ENCODE measurements at places on chromosomes 3 and 15. TPM values are rescaled to one million over a fixed set of nuclear protein-coding genes. Genes with fewer than 3 reads are reported as not detected.
A peak's percentile ranks its signal among the peaks of the same experiment; 100 is the strongest.

- no peak for DNase-seq
Measured at GRCh38 chr3:156311431-156311830, 191.1 kb downstream of the KCNAB1 start.

GRCh38 chr3:14234251-14235002 is 55.8 kb downstream of the LSM3 start:
- DNase-seq, result peak; percentile 4

DNA sequence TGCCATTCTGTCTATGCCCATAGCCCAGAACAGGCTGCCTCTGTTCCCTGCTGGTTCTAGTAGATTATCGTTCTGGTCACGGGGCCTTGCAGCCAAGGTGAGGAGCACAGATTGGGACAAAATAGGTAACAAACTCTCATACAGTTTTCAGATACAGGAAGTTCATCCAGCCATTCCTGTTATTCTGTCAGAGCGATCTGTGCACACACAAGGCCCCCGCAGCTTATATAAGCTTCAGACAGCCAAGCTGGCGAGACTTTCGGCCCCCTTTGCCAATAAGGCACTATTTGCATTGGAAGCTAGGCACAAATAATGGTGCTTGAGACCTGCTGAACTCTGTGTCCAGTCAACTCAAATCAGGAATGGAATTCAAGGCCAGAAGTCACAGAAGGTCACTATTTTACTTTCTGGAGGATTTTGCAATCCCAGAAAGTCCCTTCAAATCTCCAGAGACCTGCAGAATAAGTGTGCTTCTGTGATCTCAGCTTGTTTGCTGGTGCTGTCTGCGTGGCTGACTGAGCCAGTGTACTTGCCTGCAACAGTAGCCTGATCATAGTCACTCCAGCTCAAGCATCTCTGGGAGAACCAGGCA is 69.4 kb downstream of the BFSP2 start:
- DNase-seq, result no peak

- DNase-seq, result peak; percentile 84
Measured at GRCh38 chr3:171809611-171809860, 747 bp downstream of the PLD1 start.

GRCh38 chr3:186239321-186239720 is 122.7 kb downstream of the DGKG start:
- DNase-seq, result no peak

DNA sequence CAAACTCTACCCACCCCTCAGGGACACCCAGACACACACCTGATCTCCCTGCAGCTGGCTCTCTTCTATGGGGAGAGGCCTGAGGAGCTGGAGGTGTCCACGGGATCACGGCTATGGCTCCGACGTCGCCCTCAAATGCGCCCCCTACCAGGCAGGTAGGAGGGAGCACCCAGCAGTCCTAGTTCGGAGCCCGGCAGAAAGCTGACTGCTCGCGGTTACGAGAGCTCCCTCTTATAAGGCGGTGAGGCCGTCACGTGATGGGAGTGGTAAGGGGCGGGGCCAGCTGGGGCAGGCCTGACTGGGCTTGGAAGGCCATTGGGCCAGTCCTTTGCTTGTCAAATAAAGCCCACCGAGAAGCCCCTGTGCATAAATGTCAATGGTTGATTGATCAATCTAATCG is at the start of gene PRR20G:
Gene PRR20G, minus strand, starts transcription at position 207 of the 400 bp plus-strand sequence. CDS start 681 bp downstream, outside the sequence.
- no peak for DNase-seq

DNA sequence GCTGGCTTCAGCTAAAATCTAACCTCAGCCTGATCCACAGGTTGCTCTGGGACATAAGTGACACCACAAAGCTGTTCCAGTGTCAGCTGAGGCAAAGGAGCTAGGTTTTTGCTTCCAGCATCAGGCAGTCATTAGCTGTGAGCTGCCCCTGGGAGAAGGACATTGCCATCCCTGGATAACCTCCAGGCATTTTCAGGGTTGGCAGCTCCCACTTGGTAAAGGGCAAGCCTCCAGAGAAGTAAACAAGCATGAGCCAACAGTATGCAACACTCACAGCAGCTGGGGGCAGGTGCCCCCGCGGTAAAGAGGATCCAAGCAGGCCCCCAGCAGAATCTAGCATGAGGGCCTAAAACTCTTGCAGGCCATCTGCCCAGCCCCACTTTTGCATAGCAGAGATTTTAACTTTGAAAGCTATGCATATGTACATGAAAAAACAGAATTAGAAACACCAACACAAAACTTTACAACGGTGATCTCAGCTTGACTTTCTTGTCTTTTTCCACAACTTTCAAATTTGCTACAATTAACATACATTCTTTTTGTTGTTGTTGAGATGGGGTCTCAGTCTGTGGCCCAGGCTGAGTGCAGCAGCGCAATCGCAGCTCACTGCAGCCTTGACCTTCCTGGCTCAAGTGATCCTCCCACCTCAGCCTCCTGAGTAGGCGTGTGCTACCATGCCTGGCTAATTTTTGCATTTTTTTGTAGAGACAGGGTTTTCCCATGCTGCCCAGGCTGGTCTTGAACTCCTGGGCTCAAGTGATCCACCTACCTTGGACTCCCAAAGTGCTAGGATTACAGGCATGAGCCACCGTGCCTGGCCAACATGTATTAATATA is 83.8 kb upstream of the TPM1 start:
- no peak for DNase-seq

DNA sequence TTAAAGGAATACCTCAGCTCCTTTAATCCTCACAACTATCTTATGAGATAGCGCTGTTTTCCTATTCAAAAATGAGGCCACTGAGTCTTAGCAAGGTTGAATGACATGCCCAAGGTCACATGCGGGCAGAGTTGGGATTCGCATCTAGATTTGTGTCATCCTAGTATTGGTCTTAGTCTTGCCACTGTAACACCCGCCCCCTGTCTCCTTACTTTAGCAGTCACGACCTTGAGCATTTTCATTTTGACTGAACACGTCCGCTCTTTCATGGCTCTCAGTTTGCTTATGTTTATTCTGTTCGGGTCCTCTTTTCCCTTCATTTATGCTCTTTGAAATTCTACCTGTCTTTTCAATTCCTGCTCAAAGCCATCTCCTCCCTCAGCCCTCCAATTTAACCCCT is 112.5 kb upstream of the CADPS start:
- DNase-seq, result no peak

DNA sequence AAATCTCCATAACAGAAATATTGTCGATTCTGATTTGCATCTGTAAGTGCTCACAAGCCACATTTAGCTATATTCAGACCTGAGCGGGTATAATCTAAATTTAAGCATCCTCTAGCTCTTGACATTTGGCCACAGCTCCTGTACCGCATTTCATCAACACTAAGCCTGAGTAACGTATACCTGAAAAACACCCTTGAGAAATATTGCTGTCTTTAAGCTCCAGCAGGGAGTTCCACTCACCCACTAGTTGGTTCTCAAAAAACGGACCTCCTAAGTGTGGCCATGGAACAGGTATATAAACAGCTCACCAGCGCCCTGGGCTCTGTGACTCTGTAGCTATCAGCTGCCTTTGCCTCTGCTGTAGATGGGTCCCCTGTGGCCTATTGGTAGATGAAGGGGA is 80.7 kb downstream of the ABI3BP start:
- DNase-seq, result no peak

TMEM212 gene
- total RNA-seq, result not detected

DNA sequence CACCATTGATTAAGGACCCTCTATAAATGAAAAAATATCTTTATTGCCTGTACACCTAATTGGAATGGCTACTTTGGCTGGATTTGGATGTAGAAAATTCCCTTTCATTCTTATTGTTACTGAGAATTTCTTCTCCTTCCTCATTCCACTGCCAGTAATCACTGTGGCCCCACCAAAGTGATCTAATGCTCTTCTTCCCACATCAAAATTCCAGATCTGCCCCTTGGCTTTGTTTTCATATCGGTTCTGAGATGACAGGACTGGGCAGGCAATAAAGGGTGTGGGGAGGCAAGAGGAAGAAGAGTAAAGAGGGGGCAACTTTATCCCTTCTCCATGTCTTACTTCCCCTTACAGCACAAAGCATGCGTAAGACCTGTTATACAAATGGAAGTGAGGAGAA is 2.1 kb downstream of the ANKUB1 start:
- DNase-seq, result no peak

- no peak for DNase-seq
Measured at GRCh38 chr3:46236294-46237054, 5.8 kb upstream of the CCR3 start.

GRCh38 chr3:169315141-169315540 is 348.4 kb downstream of the MECOM start:
- DNase-seq, result no peak

DNA sequence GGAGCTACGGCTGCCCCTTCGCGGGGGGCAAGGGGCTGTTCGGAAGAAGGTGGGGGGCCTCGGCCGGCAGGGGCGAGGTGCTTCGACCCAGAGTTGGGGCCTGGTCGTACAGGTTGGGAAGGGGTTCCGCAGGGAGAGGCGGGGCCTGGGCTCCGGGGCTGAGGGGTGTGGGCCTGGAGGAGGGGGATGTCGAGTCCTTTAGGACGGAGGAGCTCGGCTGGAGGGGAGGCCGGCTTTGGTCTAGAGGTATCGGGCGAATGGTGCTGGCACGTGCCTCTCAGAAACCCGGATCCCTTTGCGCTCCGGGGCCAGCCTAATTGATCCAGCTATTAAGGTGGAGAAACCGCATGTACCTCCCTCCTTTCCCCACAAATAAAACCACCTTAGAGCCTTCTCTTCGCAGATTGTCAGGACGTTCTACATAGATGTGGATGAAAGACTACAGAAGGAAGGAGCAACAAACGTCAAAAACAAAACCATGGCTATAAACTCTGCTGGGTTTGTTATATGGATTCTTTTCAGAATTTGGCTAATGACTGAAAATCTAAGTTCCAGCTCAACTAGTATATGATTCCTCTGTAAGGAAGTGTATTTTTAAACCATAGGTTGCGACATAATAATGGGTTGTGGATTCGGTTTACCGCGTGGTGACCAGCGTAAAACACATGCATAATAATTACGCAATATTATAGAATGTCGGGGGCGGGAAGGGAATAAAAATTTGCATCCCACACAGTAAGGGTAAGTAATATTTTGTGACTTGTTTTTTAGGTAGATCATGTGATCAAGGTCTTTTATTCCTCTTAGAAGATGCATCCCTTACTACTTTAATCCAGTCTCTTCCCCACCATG is 644 bp upstream of the NGLY1 start:
- DNase-seq, result peak; percentile 51

CCR3 gene
- total RNA-seq, result 0.49 TPM

RHO gene
- total RNA-seq, result not detected

DNA sequence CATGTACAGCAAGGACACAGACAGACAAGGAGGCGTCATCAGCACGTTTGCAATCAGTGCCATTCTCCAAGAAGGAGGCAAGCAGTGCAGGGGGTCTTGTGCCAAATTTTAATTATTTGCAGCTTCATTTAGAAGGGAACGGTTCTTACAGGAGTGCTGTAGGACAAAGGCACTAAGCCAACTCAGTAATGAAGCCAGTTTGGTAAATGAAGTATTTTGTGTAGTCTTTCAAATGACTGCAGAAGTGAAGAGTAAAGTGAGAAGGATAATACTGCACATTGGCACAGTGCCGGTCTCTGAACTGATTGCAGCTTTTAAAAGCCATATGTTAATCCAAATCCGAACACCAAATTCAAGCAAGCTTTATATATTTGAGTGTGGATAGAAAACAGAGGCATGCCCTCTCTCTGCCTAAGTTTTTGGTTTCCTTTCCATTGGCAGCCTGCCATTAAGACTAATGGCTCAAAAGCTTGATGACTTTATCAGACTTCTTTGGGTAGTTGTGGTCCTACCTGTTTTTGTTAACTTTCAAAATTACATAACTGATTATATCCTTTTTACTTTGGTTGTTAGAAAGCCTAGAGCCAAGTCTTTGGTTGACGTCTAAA is 101.3 kb downstream of the SENP2 start:
- no peak for DNase-seq

C3orf38 gene
- total RNA-seq, result 28.9 TPM

DNA sequence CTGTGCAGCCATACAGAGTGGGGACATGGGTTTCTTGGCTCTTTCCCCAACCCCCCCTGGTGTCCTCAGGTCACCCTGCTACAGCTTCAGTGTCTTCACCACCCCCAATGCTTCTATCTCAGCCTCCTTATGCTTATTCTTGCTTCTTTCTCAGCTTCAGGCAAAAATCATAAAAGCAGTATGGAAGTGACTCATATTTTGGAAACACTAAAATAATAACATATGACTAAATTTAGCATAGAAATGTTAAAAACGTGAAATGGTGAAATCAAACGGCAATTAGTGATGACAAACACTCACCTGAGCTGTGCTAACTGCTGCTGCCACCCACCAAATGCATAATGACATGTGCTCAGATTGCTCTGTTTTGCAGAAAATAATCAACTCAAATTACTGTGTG is 475.2 kb upstream of the EPHA3 start:
- DNase-seq, result no peak

GRCh38 chr3:65810302-65810701 is 228.4 kb downstream of the MAGI1 start:
- DNase-seq, result peak; percentile 42

RASGRP1 gene
- total RNA-seq, result 4.5 TPM

SH3GL3 gene
- 9.5 TPM for total RNA-seq

GRCh38 chr3:155356594-155357370 is 63.3 kb upstream of the STRIT1 start:
- DNase-seq, result no peak

UBE2Q2 gene
- total RNA-seq, result 31.2 TPM

DNA sequence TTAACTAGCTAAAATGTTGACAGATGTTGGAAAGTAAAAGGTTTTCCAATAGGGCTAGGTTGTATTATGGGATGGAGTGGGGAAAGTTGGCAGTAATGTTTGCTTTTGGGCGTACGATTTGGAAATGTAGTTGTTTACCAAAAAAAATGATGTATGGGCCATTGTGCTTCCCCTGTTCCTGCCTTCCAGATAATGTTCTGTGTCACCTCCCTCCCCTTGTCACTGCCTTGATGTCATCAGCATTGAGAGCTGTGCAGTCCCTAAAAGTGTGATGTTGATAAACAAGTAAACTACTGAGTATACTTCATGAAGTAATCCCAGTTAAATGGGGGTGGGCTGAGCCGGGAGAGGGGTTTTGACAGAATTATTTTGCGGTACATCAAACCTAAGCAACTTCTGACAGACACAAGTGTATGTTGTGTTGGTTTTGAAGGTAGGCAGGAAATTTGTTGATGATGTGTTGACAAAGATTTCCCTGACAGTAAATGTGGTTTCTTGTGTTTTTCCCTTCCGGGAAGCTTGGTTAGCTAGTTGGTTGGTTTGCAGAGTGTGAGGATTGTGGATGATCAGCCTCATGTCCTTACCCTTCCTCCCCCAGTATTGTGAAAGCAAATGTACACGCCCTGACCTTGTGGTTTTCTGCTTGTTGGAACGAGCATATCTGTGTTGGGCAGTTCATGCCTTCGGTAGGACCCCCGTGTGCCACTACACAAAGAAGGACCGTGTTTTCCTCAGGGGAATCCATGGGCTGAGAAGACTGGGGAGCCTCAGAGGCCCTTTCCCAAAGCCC is 87.3 kb downstream of the PGPEP1L start:
- no peak for DNase-seq

FBXO40 gene
- 0.59 TPM for total RNA-seq

- DNase-seq, result no peak
Measured at GRCh38 chr15:101411581-101411980, 77.9 kb downstream of the PCSK6 start.

HHLA2 gene
- not detected for total RNA-seq
